ENCODE measurements at places on chromosomes 13 and 19.
A peak's percentile ranks its signal among the peaks of the same experiment; 100 is the strongest.

DNA sequence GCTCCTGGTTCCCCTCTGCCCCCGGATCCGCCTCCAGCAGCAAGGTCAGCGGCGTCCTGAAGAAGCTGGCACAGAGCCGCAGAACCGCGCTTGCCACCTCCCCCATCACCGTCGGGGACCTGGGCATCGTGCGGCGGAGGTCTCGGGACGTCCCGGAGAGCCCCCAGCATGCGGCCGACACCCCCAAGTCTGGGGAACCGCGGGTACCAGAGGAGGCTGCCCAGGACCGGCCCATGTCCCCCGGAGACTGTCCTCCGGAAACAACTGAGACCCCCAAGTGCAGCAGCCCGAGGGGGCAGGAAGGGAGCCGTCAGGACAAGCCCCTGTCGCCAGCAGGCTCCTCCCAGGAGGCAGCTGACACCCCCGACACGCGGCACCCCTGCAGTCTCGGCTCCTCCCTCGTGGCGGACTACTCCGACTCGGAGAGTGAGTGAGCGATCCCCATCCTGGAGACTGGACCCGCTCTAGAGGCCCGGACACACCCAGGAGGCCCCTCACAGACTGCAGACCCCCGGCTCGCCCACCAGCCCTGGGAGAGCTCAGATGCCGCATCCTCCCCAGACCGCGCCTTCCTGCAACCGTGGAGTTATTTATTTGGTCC, 1.6 kb upstream of the MRI1 start:
- DNase-seq: no peak

DNA sequence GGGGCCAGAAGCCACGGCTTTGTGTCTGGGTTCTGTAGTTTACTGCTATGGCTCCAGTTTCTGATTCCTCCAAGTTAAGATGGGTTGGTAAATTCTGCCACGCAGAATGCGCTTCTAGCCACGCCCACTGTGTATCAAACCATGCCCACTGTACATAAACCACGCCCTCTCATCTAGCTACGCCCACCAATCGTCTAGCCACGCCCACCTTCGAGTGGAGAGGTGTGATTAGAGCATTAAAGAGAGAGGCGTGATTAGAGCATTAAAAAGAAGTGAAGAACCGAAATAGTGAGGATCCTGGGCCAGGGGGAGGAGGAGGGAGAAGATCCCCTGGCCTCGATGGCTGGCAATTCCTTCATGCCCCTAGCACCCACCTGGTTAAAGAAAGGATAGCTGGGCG, 43.7 kb upstream of the ADGRE5 start:
- peak; percentile 66 for DNase-seq

DNA sequence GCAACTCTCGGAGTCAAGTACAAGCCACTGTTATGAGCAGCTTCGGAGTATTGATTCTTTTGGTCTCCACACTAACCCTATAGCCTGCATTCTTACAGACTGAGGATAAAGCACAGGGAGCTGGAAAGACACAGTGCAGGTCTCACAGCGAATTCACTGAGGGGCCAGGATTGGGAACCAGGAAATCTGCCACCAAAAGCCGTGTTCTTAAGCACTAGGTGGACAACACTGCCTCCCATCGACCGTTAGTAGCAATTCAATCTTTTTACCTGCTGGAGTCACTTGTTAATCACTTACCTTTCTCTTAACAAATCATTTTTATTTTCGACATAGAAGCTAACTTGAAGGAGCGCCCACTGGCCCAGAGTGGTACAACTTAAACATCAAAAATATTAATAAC, 6.3 kb downstream of the PMIS2 start:
- DNase-seq: no peak

DNA sequence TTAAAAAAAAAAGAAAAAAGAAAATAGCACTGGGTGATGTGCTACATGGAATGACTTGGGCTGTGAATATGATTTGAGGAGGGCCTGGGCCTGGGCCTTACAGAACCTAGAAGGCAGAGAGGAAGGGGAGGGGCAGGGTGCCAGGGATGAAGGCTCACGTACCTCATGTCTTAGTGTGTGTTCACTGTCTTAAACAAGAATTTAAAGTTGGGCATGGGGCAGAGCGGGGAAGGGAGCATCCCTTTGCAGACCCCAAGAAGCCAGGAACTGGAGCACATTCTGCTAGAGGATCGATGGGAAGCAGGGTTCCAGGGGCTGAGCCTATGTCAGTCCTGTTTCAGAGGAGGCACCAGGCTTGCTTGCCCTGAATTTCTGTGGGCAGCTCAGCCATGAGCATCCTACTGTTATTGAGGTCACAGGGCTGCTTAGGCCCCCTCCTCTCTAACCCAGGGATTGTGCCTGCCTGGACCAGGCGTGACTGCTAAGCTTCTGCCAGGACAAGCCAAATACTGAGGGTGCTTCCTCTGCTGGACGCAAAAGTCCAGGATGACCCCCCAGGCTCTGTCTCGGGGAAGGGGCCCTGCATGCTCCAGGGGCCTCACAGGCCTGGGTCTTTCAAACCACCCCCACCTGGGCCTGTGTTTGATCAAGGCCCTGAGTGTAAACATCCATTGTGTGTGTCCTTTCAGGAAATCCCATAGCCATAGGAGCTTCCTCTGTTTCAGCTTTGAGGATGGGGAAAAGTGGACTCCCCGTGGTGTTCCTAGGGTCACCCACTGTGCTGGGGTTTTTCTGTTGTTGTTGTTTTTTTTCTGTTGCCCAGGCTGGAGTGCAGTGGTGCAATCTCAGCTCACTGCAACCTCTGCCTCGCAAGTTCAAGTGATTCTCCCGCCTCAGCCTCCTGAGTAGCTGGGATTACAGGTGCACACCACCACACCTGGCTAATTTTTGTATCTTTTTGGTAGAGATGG, 4.8 kb downstream of the LSR start:
- no peak for DNase-seq

DNA sequence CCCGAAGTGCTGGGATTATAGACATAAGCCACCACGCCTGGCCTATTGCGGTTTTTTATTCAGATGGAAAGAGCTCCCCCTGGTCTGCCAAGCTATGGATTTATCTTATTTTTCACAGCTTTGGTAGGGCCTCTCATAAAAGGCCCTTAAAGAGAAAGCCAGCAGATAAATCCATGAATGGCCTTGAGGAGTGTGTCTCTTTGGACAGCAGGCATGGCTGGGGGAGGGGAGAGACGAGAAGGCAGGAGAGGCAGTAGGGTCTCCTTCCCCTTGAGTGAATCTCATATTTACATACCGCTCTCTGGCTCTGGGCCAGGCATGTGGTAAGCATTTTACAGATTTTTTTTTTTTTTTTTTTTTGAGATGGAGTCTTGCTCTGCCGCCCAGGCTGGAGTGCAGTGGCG, 25.2 kb downstream of the MARK4 start:
- DNase-seq: no peak

- no peak for DNase-seq
These were observed 169.9 kb downstream of the STK24 start for GRCh38 chr13:98406971-98407370.

DNA sequence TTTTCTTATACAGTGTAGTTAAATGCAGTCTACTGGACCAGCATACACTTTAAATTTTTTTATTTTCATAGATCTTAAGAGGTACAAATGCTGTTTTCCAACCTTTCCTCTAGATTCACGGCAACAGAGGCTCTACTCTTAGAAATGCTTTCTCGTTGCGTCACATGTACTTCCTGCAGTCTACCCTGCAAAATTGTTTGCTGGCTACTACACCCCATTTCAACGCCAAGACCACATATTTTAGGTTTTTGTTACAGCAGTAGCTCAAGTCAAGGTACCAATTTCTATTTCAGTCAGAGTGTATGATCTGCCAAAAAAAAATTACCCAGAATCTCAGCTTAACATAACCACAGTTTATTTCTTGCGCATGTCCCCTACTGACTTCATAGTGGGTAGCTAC, 94.1 kb downstream of the TNFSF13B start:
- no peak for DNase-seq

- no peak for DNase-seq
These were observed 10.1 kb upstream of the INSL3 start for GRCh38 chr19:17831419-17831888.

DNA sequence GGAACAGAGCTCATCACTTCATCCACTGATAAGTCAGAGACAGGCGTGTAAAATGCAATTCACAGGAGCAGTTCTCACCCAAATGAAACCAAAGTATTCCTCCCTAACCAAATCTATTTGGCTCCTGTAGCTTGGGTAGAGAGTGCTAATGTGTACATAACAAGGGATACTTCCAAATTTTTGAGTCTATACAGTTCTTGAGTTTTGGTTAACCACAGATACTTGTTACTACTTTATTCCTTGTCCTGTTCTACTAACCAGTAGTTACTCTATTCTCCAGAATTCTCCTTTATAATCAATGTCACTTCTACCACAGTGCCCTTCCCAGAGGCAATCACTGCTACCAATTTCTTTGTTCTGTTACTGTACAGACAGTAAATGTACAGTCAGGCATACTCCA, 57.3 kb downstream of the ELF1 start:
- DNase-seq: no peak

GRCh38 chr19:48858984-48859710, 9.3 kb downstream of the PLEKHA4 start:
- DNase-seq: peak; percentile 83

DNA sequence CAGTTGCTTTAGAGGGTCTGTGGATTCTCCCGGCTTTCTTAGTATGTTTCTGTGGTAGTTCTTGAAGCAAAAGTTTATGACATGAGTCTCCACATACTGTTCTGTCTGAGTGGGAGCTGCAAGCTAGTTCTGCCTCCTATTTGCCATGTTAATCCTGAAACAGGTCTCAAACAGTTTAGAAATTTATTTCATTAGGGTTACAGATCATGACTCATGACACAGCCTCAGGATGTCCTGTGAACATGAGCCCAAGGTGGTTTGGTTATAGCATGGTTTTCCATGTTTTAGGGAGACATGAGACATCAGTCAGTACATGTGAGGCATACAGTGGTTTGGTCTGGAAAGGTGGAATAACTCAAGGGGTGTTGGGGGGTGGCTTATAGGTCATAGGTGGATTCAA, 77.5 kb downstream of the FNDC3A start:
- no peak for DNase-seq

GRCh38 chr19:40594255-40594654, 6.9 kb upstream of the LTBP4 start:
- DNase-seq: no peak

- no peak for DNase-seq
These were observed 5.8 kb upstream of the MKNK2 start for GRCh38 chr19:2056837-2057192.

GRCh38 chr19:35030257-35031071, at the start of gene SCN1B:
TSS of gene SCN1B (plus strand) at chr19:35030470. CDS start at chr19:35030821, 351 bp downstream.
- peak; percentile 44 for DNase-seq

GRCh38 chr13:100600915-100601314, 12.3 kb upstream of the GGACT start:
- no peak for DNase-seq

DNA sequence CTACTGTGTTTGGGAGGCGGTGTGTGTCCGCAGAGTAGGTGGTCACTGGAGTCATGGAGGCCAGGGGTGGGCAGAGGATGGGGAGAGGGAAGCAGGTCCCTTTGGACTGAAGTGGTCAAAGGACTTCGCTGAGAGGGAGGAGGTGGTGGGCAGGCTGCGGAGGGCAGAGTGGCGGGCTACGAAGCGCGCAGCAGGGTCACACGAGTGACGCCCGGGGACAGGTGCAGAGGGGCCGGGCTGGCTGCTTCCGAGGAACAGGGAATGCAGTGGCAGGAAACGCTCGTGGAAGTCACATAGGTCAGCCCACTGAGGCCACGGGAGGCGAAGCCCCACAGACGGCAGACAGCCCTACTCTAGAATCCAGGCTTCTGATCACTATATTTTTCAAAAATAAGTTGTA, 111.5 kb downstream of the URI1 start:
- no peak for DNase-seq

- DNase-seq: no peak
These were observed 15.2 kb downstream of the F10 start for GRCh38 chr13:113137691-113138298.

DNA sequence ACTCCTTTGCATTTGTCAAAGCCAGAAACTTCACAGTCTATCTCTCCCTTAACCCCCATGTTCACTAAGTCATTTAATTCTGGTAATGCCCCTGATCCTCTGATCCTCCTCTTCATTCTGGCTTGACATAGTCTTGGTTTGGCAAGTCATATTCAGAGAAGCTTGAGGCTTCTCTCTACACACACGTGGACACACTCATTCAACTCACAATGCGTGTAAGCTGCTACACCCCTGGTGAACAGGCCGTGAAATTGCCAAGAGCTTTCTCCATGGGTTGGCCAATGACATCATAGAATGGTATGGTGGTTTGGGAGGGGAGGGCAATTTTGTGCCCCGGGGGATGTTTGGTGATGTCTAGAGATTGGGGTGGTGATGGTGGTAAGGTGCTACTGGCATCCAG, 47.9 kb upstream of the FLT1 start:
- no peak for DNase-seq

GRCh38 chr13:34933786-34934185, 8.3 kb upstream of the NBEA start:
- no peak for DNase-seq
